ENCODE measurements at places on chromosomes 5 and 9. TPM values are rescaled to one million over a fixed set of nuclear protein-coding genes. Genes with fewer than 3 reads are reported as not detected.

GRCh38 chr9:121773954-121774714 is 122.7 kb downstream of the DAB2IP start:
- DNase-seq = no peak

DNA sequence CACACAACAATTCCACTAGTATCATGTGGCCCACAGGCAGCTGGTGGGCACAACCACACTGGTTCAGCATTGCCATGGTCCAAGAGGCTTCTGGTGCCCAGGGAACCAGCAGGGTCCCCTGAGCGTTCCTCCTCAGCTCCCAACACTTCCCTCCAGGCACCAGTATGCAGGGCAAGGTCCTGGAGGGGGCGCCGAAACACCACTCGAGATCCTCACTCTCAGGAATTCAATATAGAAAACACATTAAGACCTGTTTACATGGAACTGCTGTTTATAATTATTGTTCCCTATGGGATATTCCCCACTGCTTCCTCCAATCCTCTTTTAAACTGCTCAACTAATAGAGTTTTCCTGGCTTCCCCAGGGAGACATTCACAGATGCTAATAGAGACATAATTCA is 91.9 kb upstream of the GABRP start:
- DNase-seq = no peak

DNA sequence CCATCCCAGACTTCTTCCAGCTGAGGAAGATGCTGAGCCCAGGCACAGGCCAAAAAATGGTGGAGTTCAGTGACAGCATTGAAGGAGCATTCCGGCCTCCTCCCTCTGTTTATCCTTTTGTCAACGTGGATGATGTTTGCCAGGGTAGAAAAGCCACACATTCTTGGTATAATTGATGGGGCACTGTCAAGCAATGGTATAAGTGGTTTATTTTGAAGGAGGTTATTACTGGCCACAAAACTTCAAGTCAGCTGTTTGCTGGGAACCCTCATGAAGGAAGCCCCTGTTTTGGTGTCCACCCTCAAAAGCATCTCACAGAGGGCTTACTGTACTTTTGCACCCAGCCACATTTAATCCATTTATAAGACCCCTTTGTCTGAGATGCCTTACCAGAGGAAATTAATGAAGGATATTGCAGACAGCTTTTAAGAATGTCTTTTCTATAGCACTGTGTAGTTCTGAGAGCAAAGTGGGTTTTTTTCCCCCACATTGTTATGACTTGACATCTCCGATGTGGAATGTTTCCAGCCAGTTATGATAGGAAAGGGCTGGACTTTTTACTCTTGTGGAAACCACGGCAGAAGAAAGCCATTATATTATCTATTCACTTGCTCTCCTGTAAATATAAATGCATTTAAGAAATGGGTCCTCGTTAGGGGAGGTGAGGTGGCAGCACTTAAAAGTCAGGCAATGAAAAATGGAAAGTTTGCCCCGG is 95.5 kb upstream of the SPATA31D4 start:
- DNase-seq = no peak

The RAB24 gene
- polyA plus RNA-seq = 81.5 TPM

All from cardiac muscle cell (in vitro differentiated cells and primary cell).